ENCODE measurements at places on chromosomes 13 and 19.
A peak's percentile ranks its signal among the peaks of the same experiment; 100 is the strongest.

DNA sequence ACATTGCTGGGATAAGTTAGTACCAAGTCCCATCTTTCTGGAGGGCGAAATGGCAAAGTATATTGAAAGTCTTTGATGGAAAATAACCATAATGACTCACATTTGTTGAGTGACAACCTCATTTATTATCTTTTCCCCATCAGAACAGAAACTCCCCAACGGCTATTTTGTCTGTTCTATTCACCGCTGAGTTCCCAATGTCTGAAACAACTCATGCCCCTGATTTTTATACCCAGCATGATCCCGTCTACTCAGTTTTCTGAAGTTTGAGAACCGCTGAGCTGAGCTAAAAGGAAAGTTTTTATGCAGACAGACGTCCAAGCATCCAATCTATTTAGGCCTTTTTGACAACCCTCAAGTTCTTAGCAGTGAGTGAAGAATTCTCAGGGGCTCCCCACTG lies 7.8 kb upstream of the TINCR start:
- DNase-seq = no peak

GRCh38 chr19:53517114-53517741 lies 20.7 kb upstream of the ZNF331 start:
- no peak for DNase-seq

GRCh38 chr13:102905905-102906771 lies 60.3 kb downstream of the ERCC5 start:
- no peak for DNase-seq

DNA sequence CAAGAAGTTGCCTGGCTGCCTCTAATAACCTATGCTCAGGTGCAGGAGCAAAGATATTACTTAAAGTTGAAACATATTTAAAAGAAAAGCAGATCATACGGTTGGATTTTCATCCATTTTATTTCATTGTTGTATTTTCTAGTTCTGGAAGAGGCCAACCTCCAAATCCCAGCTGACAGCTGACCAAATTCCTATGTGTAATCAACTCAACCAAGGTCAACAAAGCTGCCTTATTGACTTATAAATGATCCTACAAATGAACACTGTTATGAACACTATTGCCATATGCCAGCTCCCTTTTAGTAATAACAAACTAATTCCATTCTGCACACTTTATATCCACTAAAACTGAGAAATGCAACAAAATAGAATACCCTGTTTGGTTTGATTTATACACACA lies 1537.4 kb downstream of the SLITRK1 start:
- no peak for DNase-seq

DNA sequence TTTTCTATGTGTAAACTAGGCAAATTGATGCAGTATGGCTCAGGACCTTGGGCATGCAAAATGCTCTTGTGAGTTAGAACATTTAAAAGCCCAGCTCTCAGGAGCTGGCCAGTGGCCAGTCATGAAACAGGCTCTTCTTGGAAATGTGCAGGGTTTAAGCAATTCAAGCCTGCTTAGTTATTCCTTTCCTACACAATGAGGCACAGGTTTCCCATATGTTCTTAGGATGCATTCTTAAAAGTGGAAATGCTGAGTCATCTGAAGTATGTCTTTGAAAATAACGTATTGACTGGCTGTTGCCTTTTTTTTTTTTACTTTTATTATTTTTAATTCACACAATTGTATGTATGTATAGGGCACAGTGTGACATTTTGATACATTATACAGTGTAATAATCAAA lies 300.7 kb downstream of the SLC7A1 start:
- no peak for DNase-seq

GRCh38 chr13:95437561-95437960 lies 115.0 kb upstream of the CLDN10 start:
- no peak for DNase-seq

DNA sequence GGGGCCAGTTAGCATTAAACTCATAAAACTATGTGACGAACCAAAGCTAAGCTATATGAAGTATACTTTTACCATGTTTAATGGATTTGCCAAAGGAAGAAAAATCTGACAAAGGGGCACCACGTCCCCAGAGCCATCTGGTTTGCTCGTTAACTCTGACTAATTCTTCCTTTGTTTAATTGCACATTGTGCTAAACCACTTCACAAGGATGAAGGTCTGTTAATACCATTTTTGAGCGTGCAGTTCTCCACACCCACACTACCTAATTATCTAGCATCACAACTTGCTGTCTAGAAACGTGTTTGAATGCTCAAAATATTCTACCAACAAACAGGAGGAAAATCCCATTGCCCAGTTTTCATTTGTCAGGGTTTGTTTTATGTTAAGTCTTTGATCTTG lies 74.8 kb downstream of the COL4A1 start:
- no peak for DNase-seq

GRCh38 chr13:29758531-29759114 lies 91.8 kb downstream of the UBL3 start:
- peak; percentile 9 for DNase-seq

DNA sequence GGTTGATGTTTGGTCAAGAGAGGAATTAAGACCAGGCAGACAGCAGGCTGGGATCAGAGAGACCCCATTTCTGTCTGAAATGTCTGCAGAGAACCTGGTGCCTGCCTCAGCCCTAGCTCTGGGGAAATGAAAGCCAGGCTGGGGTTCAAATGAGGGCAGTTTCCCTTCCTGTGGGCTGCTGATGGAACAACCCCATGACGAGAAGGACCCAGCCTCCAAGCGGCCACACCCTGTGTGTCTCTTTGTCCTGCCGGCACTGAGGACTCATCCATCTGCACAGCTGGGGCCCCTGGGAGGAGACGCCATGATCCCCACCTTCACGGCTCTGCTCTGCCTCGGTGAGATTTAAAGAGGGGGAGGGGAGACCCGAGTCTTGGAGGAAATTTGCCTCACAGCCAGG lies at the start of gene LILRB4:
TSS of gene LILRB4 (plus strand) at position 256 of the 400 bp plus-strand sequence. CDS start at position 305, 49 bp downstream.
- DNase-seq = no peak

GRCh38 chr13:102227741-102228140 lies 174.1 kb downstream of the FGF14 start:
- no peak for DNase-seq

GRCh38 chr19:41351339-41352245 lies 2.1 kb downstream of the TGFB1 start:
- DNase-seq = peak; percentile 88

- DNase-seq = no peak
Measured at GRCh38 chr19:41410336-41411054, 12.9 kb downstream of the BCKDHA start.

Data from CD8-positive, alpha-beta memory T cell (primary cell).